GM23248 (cell line): ENCODE measurements at places on chromosomes 5 and 9.

GRCh38 chr5:10564838-10565784 is 1.2 kb downstream of the ANKRD33B start:
- peak; percentile 47 for DNase-seq

GRCh38 chr5:77259476-77259875 is 49.0 kb downstream of the PDE8B start:
- no peak for DNase-seq

DNA sequence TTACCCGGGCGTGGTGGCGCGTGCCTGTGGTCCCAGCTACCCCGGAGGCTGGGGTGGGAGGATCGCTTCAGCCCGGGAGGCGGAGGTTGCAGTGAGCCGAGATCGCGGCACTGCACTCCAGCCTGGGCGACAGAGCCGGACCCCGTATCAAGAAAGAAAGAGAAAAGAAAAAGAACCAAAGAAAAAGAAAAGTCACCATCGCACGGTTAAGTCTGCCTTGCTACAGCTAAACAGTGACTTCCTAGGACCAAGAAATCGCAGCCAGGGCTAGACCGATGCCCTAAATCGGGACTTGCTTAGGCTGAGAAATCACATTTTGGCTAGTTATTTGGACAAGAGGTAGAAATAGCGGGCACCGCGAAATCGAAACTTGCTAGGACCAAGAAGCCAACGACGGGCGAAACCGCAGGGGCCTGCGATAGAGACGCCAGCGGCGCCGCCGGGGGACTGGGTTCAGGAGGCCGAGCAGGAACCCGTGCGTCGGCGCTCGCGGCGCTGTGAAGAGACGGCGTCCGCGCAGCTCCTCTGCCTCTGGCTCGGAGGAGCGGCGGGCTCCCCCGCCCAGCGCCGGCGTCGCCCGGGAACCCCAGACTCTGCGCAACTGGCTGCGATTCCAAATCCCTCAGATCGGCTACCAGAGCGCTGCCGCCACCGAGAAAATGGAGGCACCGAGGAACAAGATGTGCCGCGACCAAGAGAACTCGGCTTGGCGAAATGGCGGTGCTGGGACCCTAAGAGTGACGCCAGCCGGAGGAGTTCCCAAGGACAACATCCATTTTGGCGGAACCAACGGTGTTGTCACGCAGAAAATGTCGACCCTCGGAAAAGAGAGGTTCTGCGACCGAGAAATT is 26.1 kb upstream of the ANXA2R start:
- peak; percentile 88 for DNase-seq

DNA sequence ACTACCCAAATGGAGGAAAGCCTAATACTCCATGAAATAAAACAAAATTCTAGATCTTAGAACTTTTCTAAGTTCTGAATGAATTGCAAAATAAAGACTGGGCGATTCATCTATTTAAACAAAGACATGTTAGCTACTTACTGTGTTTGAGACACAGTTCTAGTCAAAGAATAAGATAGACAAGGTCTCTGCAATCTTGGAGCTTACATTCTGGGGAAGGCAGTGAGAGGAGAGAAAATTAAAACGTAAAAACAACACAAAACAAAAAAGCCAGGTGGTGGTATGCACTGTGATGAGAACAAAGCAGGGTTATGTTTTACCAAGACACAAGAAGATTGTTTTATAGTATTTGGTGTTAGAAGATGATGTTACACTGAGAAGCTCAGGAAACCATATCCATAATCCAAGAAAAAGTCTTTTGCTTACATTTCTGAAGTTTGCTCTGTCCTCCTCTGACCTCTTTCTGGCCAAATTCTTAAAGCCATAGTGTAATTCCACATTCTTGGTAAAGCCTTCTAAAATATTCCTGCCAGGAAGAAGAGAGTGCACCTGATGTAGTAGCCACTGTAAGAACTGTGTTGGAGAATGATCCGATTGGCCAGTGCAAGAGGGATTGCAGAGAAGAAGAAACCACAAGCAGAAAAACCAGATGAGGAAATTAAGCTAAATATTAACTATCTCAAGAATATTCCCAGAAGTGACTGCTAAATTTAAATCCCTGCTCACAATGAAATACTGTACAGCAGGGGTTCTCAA is 218.4 kb downstream of the PCSK1 start:
- no peak for DNase-seq

DNA sequence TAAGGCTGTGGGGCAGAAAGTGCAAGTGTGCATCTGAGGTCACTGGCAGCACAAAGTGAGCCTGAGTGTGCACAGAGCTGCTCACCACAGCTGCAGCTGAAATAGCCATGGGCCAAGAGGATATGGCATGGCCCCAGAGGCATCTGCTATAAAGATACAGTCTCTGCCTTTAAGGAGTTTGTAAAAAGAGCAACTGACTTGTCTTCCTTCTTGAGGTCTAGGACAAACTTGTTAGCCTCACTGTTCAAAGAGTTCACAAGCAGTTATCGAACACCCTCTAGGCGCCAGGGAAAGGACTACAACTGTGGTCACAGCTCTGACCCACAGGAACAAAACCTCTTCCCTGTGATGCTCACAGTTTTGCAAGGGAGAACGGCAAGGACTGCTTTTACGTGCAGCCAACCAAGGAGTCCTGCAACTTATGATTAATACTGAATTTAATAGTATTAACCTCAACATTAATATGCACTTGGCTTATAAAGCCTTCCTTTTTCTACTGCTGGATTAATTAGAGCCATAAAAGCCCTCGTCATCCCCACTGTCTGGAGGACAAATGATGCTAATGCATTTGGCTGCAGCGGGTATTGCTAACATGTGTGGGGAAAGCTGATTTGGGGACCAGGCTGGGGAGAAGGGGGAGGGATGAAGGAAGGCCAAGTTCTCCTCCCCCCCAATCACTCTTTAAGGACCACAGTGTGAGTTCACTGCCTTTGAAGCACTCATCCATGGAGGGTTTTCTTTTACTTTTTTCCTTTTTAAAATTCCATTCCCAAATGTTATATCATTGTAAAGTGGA is 189.8 kb upstream of the TRIM32 start:
- DNase-seq, result peak; percentile 25
